Activated CD4-positive, alpha-beta T cell treated with anti-CD3 and anti-CD28 coated beads, Interleukin-2, amount 50 U/mL, for 16 hours (primary cell): ENCODE measurements at places on chromosomes 5 and 9.

DNA sequence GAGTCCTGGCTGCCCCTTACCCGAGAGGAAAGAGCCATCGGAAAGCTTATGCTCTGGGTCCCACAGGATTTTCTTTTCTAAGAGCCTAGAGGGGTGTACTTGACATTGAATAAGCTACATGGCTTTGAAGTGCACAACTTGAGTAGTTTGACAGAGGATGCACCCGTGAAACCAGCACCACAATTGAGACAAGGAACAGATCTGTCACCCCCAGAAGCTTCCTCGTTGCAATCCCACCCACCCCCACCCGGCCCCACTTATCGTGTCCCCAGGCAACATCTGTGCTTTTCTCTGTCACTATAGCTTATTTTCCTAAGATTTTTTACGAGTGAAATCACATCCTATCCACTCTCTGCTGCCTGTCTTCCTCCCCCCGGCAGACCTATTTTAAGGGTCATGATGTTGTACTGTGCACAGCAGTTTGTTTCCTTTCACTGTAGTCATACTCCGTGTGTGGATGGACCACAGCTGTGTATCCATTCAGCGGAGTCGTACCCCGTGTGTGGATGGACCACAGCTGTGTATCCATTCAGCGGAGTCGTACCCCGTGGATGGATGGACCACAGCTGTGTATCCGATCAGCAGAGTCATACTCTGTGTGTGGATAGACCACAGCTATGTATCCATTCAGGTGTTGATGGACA, 8.8 kb upstream of the FCN2 start:
- DNase-seq = no peak

DNA sequence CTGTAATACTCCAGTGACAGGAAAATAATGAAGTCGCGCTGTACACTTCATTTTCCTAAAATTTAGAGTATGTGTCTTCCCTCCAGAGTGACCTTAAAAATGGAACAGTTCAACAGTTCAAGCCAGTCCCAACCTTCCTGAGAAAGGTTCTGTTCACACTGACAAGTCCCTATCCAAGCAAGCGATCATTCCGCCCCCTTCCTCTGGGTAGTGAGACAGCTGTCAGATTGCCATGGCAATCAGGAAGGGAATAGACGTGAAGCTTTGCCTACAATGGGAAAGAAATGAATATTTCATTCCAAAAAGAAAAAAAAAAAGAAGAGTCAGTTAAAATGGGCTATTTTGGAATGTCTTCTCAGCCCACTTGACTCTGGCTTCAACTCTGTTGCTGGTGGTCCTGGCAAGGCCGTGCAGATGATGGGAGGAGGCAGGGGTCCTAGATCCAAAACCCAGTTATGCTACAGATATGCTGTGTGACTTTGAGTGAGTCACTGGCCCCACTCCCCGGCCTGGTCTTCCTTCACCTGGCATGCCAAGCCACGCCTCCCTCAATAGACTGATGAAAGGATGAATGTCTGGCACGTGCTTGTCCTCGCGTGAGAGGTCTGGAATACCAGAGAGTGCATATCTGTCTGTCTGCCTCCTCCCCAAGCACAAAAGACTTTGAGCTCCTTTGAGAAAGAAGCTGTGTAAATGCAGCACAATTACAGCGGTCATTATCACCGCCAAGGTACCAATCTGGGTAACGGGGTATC, 165.8 kb upstream of the WWC1 start:
- DNase-seq = no peak

GRCh38 chr9:6133346-6134063, 82.1 kb upstream of the IL33 start:
- peak; percentile 49 for DNase-seq

- no peak for DNase-seq
Measured at GRCh38 chr5:969408-969839, 39.2 kb upstream of the NKD2 start.

- DNase-seq = no peak
Measured at GRCh38 chr5:141966275-141966962, 2.5 kb upstream of the RNF14 start.

GRCh38 chr5:144487761-144488160, 317.1 kb downstream of the KCTD16 start:
- DNase-seq = no peak

DNA sequence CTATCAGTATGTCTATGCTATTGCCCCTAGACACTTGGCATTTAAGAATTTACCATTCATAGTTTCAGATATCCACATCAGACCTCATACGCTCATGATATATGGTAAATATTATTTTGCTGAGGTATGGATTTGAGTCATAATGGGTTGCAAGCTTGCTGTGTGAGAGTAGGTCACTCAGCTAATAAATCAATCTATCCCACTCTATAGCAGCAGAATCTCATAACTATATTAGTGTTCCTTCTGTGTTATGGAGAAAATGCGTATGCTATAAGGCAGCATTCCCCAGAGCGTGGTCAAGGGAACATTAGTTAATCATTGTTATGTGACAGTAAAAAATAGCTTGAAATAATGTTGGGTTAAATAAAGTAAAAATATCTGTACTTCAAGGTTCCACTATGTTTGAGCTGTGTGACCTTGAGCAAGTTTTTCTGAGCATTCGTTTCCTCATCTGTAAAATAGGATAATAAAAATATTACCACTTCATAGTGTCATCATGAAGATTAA, 7.7 kb downstream of the TRIM32 start:
- no peak for DNase-seq

DNA sequence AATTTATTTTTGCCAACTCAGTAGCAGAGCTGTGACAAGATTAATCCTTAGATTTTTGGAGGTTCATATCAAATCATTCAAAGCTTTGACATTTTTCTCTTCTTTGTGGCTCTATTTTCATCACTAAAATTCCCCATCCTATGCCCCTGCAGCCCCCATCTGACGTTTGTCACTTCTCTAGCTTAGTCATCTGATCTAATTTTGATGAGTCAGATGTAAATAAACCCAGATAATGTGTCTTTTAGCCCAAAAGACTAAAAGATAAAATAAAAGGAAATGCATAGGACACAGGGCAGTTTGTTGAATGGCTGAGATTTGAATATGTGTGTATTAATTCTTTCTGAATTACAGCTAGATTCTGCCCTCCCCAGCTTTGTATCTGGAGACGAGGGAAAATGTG, 897 bp upstream of the HSPB3 start:
- no peak for DNase-seq

GRCh38 chr9:126860757-126861466, 473 bp downstream of the ZBTB34 start:
- no peak for DNase-seq

DNA sequence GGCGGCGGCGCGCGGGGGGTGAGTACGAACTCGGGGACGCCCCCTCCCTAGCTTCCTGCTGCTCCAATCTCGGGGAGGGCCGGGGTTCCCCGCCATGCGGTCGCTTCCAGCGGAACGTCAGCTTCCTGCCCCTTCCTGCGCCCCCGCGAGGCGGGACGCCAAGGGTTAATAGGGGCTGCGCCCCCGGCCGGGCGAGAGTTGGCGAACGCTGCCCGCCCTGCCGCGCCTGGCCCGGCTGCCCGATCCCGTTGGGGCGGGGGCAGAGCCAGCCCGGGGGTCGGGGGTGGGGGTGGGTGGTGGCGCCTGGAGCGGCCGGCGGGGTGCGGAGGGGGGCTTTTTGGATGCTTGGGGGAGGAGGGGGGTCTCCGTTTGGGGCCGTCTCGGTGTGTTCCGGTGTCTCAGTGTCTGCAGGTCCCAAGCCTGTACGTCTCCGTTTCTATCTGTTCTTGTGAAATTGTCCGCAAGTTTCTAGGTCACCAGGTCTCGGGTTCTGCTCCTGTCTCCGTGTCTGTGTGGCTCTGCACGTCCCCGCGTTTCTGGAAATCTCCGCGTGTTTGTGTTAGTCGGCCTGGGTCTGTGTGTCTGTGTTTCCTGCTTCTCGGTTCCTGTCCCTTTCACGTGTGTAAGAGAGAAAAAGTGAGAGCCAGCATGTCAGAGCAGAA, 789 bp downstream of the COL27A1 start:
- peak; percentile 32 for DNase-seq

GRCh38 chr5:67989456-67989855, 226.1 kb upstream of the PIK3R1 start:
- DNase-seq = no peak

DNA sequence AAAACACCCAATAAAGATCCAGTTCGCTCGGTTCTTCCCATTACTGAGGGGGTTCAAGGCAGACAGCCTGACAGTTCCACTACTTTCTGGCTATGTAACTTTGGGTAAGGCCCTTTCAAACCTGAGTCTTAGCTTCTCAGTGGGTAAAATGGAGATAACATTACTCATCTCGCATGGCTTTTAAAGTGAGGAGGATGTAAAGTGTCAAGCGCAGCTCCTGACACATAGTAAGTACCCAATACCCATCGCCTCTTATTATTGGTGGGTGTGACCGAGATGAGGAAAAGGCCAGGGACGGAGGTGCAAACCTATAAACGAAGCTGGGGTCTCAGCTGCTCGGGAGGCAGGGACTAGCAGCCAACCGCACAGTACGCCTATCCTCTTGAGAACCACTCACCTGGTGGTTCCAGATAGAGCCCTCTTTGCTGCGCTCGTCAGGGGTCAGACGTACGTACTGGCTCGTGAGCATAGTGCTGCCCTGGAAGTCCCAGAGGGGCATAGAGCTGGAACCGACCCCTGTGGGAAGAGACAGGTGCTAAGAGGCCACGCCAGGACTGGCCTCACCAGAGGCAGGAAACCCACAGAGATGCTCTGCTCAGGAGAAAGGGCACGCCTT, 584 bp downstream of the LMAN2 start:
- DNase-seq = peak; percentile 25

DNA sequence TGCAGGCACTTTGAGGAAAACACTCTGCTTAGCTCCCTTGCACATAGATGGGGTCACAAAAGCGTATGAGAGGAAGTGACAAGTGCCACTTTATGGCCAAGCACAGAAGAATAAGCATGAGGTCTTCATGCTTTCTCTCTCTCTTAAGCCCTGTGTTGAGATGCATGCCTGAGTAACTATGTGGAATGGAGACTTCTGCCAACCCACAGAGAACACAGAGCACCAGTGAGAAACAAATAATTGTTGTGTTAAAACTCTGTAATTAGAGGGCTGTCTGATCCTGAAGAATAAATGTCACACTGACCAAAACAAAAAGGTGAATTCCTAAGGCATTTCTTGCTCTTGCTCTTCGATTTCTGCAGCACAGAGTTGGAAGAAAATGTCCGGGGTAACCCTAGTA, 488.5 kb downstream of the CTNND2 start:
- no peak for DNase-seq

- DNase-seq = no peak
Measured at GRCh38 chr9:94899464-94900221, 173.1 kb downstream of the AOPEP start.

GRCh38 chr9:85484235-85484634, 257.5 kb downstream of the AGTPBP1 start:
- no peak for DNase-seq

GRCh38 chr9:90162819-90163218, 479.8 kb downstream of the DIRAS2 start:
- no peak for DNase-seq

GRCh38 chr9:75039801-75040200, 11.7 kb upstream of the CARNMT1 start:
- DNase-seq = no peak

DNA sequence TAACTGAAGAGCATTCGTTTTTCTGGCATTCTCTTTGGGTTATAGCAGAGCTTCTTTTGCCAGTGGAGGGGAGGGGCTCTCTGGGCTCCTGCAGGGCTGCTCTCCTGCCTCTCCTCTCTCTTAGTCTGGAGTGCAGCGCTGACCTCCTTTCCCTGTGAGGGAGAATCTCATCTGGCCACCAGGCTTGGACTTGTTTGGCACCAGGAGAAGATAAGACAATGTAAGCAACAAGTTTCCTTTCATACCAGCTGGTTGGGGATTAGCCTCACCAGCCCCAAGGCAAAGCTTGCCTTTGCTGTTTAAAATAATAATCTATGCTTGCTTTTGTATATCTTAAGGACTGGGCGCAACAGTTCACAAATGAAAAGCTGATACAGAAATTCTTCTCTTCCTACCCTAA, 196.4 kb downstream of the TLE4 start:
- DNase-seq = no peak

GRCh38 chr5:64418013-64418412, 87.8 kb upstream of the RGS7BP start:
- no peak for DNase-seq

DNA sequence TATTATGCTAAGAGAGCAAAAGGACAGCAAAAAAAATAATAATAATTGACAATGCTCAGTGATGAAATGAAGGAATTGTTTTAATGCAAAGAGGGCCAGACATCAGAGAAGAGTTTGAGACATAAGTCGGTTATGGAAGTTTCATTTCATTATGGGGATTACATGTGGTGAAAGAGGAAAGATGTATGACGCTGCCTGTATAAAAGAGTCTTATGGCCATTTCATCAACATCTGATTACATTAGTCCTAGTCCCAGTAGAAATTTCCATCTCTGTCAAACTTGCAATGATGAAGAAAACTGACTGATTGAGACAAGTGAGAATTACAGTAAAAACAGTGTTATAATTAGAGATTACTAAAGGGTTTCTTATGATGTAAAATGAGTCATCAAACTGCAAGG, 900.6 kb upstream of the CDH9 start:
- no peak for DNase-seq

- no peak for DNase-seq
Measured at GRCh38 chr5:75701856-75702255, 15.4 kb downstream of the POC5 start.

- DNase-seq = peak; percentile 53
Measured at GRCh38 chr9:757246-757881, 84.1 kb upstream of the DMRT1 start.

GRCh38 chr9:83976372-83976771, 3.6 kb downstream of the HNRNPK start:
- DNase-seq = no peak

- no peak for DNase-seq
Measured at GRCh38 chr5:160187091-160187490, 42.2 kb upstream of the FABP6 start.

GRCh38 chr5:65907135-65907534, 19.2 kb upstream of the ERBIN start:
- no peak for DNase-seq

DNA sequence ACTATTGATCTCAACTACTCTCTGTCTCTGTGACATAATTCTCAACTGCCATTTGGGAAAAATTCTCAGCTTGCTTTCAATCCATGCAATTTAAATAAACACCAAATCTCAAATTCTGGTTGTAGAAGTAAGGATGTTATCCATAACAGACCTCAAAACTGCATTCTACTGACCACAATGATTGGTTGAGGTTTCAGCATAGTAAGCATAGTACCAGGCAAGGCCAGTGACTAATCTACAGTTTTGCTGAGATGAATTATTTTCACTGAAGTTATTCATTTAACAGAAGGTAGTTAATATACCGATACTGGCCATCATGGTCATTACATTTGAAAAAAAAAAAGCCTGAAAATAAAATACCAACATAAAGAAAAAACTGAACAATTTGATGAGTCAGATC, 488.0 kb upstream of the CDH18 start:
- DNase-seq = no peak
